Right atrium auricular region (tissue), 2 donors: ENCODE measurements at places on chromosomes 3 and 15. TPM values are rescaled to one million over a fixed set of nuclear protein-coding genes. Genes with fewer than 3 reads are reported as not detected.

The CD86 gene
- total RNA-seq, result 1.9 TPM

- DNase-seq, result no peak
- H3K27me3 ChIP-seq, result no peaks in the 10 kb centered on the region
- no peak overlapping the region for H3K4me3 ChIP-seq
- no peak overlapping the region for H3K27ac ChIP-seq
- H3K4me1 ChIP-seq, result no peaks in the 10 kb centered on the region
Measured at GRCh38 chr15:85871545-85871944, 76.8 kb upstream of the KLHL25 start.

The TMCO5A gene
- total RNA-seq, result not detected

DNA sequence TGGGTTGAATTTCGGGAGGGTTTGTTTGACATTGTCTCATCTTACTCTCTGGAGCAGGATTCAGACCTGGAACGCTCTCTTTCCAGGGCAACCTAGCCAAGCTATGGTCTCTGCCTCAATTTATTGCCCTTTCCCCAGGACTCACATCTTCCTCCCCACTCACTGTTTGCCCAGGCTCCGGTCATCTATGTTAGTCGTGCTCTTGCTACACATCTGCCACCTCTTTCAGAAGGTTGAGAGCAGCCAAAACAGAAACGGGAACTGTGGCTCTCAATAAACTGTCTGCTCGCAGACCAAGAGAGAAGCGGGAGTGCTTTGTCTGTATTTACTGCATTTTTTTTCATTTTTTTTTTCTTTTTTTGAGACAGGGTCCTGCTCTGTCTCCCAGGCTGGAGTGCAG is 81.6 kb downstream of the ST6GAL1 start:
- H3K27me3 ChIP-seq, result no peaks in the 10 kb centered on the region
- H3K4me3 ChIP-seq, result no peak overlapping the region
- H3K27ac ChIP-seq, result peak overlapping the region; percentile 56
- DNase-seq, result peak; percentile 52
- H3K36me3 ChIP-seq, result no peaks in the 10 kb centered on the region
- H3K4me1 ChIP-seq, result peaks cover 56% of the 10 kb centered on the region

DNA sequence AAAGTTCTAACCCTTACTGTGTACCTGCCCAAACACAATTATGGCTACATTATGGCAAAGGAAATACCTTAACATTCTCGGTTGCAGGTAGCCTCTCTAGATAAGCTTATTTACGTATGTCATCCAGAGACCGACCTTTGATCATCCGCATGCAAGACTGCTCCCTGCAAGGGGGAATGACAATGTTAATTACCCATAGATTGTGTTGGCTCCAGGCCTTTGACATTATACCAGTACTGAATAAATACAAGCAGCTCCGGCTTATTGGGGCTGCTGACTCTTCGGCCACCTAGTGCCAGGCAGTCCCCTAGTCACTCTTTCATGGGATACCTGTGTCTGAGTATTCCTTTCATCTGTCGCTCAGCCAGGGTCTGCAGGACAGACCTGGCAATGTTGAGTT is 223.5 kb downstream of the DTWD1 start:
- no peaks in the 10 kb centered on the region for H3K27me3 ChIP-seq
- no peak overlapping the region for H3K27ac ChIP-seq
- H3K4me1 ChIP-seq, result peaks cover 9% of the 10 kb centered on the region

DNA sequence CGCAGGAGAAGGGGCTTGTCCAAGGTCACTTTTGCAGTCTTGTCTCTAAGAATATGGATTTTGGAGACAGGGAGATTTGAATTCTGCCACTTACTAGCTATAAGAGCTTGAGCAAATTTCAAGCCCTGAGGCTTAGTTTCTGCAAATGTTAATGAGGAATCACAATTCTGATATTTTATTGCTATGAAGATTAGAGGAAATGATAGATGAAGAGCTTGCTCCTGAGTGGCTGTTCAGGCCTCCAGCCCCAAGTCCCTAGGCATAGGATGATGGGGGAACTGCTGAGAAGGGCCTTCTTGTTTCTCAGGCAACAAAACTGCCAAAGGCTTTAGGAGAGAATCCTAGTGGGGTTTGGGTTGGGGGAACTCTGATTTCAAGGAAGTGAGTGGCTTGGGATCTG is 18.8 kb upstream of the PSTPIP1 start:
- peaks cover 14% of the 10 kb centered on the region for H3K4me1 ChIP-seq
- H3K4me3 ChIP-seq, result no peak overlapping the region
- no peaks in the 10 kb centered on the region for H3K27me3 ChIP-seq
- no peaks in the 10 kb centered on the region for H3K36me3 ChIP-seq
- no peak for DNase-seq

DNA sequence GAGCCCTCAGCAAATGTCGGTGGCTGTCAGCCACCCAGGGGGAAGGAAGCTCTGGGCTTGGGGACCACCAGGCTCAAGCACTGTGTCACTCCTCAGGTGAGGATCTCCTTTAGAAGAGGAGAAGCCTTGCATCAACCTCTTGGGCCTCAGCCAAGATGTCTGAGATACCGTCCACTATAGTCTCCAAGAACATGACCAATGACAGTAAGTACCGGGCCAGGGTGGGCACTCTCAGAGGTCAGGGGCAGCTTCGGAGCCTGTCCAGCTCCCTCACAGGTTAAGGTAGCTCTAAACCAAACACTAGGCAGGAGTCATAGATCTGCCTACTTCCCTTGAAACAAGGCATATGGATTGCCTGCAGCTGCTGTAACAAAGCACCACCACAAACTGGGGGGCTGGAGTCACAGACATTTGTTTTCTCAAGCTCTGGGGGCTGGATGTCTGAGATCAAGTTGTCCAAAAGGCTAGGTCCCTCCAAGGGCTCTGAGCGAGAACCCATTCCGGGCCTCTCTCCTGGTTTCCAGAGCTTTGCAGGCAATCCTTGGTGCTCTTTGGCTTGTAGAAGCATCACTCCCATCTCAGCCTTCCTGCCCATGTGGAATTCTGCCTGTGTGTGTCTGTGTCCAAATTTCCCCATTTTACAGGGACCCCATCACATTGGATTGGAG is 1.3 kb downstream of the CFAP100 start:
- peaks cover 9% of the 10 kb centered on the region for H3K4me1 ChIP-seq
- no peak for DNase-seq
- H3K4me3 ChIP-seq, result no peak overlapping the region
- no peaks in the 10 kb centered on the region for H3K27me3 ChIP-seq
- no peaks in the 10 kb centered on the region for H3K36me3 ChIP-seq

GRCh38 chr3:59510576-59510975 is 460.8 kb upstream of the CFAP20DC start:
- DNase-seq, result no peak
- no peak overlapping the region for H3K27ac ChIP-seq
- no peak overlapping the region for H3K4me3 ChIP-seq
- H3K4me1 ChIP-seq, result no peaks in the 10 kb centered on the region
- no peaks in the 10 kb centered on the region for H3K36me3 ChIP-seq
- no peaks in the 10 kb centered on the region for H3K27me3 ChIP-seq

DNA sequence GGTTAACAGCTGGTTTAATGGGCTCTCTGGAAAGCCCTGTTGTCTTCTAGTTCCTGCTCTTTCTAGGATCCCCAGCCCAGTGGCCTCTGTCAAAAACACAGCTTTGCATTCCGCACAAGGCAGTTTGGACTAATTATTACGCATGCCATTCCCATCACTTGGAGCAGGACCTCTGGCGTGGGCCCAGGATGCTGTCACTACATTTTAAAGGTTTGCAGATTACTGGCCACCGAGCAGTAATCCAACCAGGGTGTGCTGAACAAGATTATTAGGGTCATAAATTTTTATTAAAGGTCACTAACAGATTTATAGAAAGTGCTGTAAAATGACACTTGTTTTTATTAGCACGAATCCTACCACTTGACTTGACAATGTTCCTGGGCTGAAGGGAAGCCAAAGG is 143.6 kb upstream of the SLC6A11 start:
- H3K4me3 ChIP-seq, result no peak overlapping the region
- no peaks in the 10 kb centered on the region for H3K27me3 ChIP-seq
- no peaks in the 10 kb centered on the region for H3K36me3 ChIP-seq
- DNase-seq, result no peak

The TRH gene
- not detected for total RNA-seq
